ENCODE measurements at places on chromosomes 16 and 17.

GRCh38 chr17:78040440-78041385, 82.2 kb downstream of the TNRC6C start:
- ATAC-seq: peak; percentile 56

- no peak for ATAC-seq
Observed at GRCh38 chr16:24152826-24153225, 103.3 kb upstream of the CACNG3 start.

DNA sequence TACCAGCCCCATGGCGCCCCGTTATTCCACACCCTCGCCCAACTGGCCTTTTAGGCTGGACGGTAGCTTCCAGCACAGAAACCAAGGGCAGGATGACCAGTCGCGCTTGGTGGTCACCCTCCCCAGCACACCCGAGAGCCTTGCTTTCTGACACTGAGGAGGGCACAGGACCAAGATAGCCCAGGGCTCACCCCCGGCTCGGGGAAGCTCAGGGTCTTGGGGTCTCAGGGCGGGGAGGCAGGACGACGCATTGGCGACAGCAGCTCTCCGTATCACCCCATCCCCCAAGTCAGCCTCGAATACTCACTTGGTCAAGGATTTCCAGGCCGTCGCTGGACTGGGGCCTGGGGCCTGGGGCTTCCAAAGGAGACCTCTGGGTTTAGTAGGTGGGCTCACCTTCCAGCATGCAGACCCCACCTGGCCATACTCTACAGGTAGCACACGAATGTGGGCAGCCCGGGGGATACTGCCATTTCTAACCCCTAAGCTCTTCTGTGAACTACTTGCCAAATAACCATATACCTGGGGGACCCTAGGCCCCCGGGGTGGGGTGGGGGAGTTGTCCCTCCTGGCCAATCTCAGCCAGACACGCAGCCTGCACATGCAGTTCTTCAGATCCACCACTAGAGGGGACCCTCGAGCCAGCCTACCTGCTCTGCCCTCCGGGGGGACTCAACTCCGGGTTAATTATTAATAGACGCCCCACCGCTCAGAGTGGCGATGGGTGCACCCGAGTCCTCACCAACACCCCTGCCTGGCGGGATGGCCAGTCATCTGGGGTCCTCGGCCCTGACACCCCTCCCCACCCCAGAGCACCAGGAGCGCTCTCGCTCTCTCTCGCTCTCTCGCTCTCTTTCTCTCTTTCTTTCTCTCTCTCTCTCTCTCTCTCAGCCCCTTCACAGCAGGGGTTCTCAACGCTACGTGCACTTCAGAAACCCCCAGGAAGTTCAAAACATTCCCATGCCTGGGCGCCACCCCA, 30.0 kb downstream of the TBC1D16 start:
- peak; percentile 51 for ATAC-seq

DNA sequence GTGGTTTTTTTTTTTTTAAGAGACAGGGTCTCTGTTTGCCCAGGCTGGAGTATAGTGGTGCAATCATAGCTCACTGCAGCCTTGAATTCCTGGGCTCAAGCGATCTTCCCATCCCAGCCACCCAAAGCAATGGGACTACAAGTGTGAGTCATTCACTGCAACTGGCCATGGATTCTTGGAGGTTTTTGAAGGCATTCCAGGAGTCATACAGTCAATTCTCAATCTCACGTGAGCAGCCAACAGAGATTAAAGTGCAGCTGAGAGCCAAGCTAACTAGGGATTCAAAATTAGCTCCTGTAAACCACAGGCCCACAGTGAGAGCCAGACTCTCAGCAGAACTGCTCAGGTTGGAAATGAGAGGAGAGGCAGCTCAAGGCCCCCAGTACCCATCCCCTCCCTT, 30.2 kb downstream of the XPO6 start:
- ATAC-seq: no peak

DNA sequence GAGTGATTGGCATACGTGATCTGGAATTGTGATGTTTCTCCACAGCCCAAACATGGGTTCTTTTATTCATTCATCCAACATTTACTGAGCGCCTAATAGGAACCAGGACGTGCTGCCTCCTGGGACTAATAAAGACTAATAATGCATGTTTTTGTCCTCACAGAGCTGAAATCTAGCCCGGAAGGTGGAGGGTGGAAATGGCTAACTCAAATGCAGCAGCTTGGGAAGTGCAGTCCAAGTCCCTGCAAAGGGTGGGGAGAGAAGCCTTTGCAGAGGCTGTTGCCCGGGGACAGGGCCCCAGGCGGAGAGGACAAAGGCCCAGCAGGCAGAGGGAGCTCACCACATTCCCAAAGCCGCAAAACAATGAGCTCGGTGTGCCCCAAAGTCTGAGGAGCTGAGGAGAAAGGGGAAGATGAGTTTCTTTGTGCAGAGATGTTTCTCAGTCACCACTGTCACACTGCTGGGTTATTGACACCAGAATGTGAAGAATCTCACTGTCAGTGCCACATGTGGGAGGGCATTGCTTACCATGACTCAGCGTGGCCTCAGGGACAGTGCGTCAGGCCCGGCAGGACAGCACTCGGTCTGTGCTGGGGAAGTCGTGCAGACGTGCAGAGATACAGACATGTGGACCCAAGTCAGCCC, 118.2 kb upstream of the CHMP6 start:
- no peak for ATAC-seq

- no peak for ATAC-seq
Observed at GRCh38 chr16:4917117-4917516, 19.8 kb downstream of the PPL start.

DNA sequence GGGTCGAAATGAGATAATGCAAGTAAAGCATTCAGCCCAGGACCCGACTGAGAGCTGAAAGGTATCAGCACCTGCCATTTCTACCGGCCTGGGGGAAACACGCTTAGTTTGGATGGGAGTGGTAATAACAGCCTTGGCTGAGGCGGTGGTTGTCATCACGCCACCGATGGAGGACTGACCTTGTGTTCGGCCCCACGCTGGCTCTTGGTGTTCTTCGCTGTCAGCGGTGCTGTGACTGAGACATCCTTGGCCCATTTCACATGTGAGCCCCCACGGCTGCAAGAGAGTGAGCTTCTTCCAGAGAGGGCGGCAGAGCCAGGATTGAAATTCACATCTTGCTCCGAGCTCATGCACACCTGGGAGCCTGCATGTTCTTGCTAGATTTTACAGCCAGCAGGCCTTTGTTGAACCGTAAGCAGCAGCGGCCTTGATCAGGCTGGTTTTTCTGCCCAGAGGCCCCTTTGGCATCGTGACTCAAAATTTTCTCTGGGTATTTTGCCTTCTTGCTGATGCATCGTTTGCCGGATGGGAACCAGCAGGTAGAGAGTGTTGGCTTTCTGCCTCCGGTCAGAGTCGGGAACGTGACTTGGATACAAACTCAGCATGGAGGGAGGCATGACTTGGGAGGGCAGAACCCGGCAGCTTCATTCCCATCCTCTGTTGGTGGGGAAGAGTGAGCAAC, 341.5 kb downstream of the SNX29 start:
- no peak for ATAC-seq

GRCh38 chr17:410543-411401, 58.2 kb upstream of the RPH3AL start:
- ATAC-seq: peak; percentile 42

GRCh38 chr17:67011527-67012175, 32.7 kb upstream of the CACNG1 start:
- ATAC-seq: no peak

- ATAC-seq: no peak
Observed at GRCh38 chr16:1456951-1457350, 12.6 kb upstream of the CCDC154 start.

DNA sequence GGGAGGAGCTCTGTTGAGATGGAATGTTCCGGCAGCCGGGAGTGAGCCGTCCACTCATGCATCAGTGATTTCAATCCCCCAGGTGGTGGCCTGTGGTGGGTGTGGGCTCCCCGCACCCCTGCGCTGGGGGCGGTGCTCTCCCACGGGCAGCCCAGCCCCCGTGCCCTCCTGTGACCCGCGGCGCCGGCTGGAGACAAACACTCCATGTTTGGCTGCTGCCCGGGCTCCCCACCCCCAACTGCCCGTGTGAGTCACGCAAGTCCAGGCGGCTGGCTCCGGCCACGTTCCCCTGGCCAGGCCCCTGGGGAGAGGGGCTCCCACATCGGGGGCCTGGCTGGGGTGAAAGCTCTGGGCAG, 29.4 kb downstream of the CACNA1H start:
- ATAC-seq: no peak

DNA sequence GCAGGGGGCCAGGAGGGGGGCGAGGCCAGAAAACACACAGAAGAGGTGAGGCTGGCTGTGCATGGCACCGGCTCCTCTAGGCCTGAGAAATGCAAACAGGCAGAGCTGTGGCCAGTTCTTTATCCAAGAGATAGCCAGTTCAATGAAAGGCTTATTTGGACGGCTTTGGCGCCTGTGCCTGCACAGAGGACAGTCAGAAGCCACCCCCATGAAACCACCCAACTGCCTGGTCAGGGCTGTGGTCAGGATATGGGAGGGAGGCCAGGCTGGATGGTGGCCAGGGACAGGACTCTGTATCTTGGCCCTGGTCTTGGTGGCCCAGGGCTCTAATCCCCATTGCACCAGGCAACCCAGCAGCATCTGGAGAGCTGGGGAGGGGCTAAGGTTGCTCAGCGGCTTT, 24.5 kb upstream of the GPRC5C start:
- no peak for ATAC-seq

DNA sequence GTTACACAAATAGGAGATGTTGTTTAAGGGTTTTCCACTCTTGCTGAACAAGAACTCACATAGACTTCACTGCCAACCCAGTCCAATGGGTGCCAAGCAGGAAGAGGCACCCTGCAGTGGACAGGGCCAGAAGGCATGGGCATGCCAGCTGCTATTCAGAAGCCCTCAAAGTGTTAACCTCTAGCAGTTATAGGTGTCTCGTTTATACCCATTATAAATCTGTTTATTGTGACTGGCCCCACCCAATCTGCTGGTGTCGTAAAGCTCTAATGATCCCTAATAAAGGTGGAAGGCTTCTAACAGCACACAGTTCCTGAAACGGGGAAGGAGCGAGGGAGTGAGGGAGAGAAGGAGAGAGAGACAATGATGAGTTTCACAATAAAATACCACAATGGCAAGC, 23.9 kb downstream of the HNF1B start:
- no peak for ATAC-seq

DNA sequence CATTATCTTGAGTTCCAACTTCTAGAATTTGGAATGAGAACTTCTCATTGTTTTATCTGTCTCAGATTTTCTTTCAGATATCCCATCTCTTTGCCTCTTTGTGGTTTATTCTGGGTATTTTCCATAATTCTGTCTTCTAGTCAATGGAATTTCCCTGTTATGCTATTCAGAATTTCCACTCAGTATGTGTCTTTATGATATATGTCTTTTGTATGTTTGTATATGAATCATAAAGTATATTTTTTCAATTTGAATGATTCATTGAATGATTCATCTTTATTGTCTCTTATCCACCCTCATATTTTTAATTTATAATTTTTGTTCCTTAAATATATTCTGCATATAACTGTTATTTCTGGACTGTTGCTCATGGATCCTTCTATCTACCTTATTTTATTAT, 729.7 kb upstream of the GOT2 start:
- ATAC-seq: no peak

DNA sequence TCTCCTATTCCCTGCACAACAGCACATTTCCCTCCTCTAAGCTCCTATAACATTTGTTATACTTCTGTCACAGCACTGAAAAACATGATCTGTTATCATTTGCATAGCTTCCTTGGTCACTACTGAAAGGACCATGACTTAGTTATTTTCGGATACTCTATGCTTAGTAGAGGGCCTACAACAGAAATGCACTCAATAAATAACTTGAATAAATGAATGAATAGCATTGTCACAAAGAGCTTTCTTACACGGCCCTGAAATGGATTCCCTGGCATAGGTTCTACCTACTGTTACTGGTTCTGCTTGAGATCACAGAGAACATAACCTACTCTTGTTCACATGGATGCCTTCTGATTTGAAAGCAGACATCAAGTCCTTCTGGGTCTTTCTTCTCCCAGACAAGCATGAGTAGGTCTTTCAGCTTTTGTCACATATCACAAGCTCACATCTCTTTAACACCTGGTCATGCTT, 41.6 kb downstream of the MYO1D start:
- ATAC-seq: no peak

GRCh38 chr16:27315333-27316037, 1.7 kb downstream of the IL4R start:
- peak; percentile 8 for ATAC-seq

GRCh38 chr16:83343935-83344366, 463.8 kb upstream of the HSBP1 start:
- no peak for ATAC-seq

DNA sequence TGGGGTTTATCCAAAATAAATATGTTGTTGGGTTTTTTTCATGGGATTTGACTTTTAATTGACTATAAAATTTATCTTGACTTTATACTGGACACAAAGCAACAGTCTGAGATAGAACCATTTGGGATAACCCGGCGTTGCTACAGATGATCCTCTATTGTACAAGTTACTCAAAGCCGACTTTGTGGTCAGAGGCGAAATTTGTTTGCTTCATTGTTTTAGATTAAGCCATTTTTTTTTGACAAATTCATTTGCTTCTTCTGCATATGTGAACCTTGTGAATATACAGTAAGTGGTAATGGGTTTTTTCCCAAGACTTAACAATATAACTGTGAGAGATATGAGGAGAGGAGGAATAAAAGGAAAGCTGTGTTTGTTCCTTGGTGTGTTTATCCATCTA, 11.8 kb downstream of the MYO1D start:
- no peak for ATAC-seq

- no peak for ATAC-seq
Observed at GRCh38 chr16:83768986-83769385, 38.8 kb upstream of the HSBP1 start.

- no peak for ATAC-seq
Observed at GRCh38 chr17:10585529-10585928, 36.1 kb upstream of the MYH2 start.

DNA sequence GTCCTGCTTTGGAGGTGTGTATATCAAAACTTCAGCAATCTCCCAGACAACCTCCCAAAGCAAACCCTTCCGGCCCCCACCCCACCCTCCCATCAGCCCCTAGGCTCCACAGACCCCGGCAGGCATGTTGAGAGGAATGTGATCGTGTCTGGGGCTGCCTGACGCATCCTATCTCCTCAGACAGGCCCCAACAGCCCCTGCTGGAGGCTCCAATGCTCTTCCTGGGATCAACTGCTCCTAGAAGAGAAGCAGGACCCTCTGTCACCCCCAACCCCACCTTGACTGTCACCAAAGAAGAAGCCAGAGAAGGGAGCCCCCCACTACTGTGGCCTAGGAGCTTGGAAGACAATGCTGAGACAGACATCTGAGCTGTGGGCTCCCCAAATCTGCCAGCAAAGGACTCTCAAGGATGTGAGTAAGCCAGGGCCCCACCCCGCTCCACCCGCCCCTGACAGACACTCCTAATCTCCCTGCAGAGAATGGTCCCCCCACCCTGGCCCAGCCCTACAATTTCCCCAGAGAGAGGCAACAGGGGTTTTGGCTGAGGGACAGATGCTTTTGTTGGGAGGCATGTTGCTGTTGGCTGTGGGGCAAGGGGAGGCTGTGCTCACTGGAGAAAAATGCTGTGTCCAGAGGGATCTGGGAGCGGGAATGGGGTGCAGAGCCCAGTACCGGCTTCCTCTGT, 1.6 kb upstream of the KRT14 start:
- no peak for ATAC-seq

- no peak for ATAC-seq
Observed at GRCh38 chr16:78639775-78640174, 540.3 kb downstream of the WWOX start.

Data from activated CD4-positive, CD25-positive, alpha-beta regulatory T cell treated with anti-CD3 and anti-CD28 coated beads, Interleukin-2, amount 50 U/mL, for 24 hours (primary cell).